Mesendoderm (in vitro differentiated cells): ENCODE measurements at places on chromosomes 2 and 18.
A peak's percentile ranks its signal among the peaks of the same experiment; 100 is the strongest.

DNA sequence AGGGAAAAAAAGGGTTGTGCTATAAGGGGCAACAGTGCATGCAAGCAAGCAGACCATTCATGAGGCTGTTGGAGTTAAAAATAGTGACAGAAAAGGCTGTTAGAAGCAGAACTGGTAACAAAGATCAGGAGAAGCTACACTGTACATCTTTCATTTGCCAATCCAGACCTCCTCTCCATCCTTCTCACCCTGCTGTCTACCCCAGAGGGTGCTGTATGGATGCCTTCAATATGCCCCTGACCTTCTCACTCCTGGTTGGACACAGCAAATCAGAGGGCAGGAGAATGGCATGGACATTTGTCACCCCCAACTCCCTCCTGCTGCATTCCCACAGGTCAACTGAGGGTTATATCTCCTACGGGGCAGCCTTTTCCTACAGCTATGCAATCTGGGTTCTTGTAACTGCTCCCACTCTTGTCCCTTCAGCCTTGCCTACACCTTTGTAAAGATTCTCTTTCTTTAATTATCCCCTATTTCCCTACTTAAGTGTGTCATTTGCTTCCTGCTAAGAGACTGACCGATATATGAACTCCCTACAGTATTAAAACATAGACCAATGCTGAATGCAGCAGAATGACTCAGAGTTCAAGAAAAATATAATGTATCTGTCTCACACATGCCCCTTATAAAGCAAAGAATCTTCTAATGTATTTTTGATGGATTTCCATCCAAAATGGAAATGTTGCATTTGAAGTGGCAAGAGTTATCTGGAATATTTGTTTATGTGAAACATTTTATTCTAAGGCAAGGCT is 169.2 kb upstream of the NCKAP5 start:
- no peaks in the 10 kb centered on the region for H3K36me3 ChIP-seq
- no peaks in the 10 kb centered on the region for H3K4me1 ChIP-seq
- H3K27me3 ChIP-seq, result no peaks in the 10 kb centered on the region
- DNase-seq, result no peak

DNA sequence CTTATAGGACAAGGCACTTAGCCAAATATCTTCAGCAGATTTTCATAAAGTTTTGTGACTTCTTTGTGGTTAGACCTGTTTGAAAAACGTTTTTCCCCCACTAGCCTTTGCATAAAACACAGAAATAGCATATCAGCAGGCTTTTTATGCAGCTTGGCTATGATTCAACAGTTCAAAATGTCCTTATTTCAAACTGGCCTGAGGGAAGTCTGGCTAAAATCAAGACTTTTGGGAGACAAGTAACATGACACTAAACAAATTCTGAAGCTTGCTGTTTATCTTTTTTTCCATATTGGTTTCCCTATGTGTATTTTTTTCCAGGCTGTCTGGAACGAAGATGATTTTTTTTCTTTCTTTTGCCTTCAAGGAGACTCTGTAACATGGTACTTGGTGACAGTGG is 95.1 kb upstream of the L3MBTL4 start:
- no peaks in the 10 kb centered on the region for H3K4me1 ChIP-seq
- no peaks in the 10 kb centered on the region for H3K36me3 ChIP-seq
- H3K27me3 ChIP-seq, result no peaks in the 10 kb centered on the region
- DNase-seq, result peak; percentile 14
- no peak overlapping the region for H3K4me3 ChIP-seq

DNA sequence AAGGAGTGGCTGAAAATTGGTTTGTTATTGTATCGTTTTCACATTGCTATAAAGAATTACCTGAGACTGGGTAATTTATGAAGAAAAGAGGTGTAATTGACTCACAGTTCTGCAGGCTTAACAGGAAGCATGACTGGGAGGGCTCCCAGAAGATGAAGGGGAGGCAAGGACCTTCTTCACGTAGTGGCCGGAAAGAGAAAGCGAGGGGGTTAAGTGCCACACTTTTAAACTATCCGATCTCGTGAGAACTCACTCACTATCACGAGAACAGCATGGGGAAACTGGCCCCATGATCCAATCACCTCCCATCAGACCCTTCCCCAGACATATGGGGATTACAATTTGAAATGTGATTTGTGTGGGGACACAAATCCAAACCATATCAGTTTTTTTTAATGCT is 81.6 kb downstream of the FBXO15 start:
- H3K4me1 ChIP-seq, result no peaks in the 10 kb centered on the region
- no peak overlapping the region for H3K27ac ChIP-seq
- H3K36me3 ChIP-seq, result no peaks in the 10 kb centered on the region
- H3K4me3 ChIP-seq, result no peak overlapping the region
- DNase-seq, result peak; percentile 39

DNA sequence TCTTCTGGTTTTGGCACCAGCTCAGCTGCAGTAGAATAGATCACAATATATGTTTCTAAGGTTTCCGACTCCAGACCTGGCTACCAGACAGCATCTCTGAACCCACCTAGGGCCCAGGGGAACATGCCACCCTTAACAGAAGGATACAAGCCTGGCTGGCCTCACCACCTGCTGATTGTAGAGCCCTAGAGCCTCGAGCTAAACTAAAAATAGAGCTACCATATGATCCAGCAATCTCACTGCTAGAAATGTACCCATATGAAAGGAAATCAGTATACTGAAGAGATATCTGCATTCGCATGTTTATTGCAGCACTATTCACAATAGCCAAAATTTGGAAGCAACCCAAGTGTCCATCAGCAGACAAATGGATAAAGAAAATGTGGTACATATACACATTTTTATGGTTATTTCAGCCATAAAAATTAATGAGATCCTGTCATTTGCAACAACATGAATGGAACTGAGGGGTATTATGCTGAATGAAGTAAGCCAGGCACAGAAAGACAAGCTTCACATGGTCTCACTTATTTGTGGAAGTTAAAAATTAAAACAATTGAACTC is 242.4 kb upstream of the SLC39A10 start:
- no peaks in the 10 kb centered on the region for H3K27me3 ChIP-seq
- H3K4me3 ChIP-seq, result no peak overlapping the region
- DNase-seq, result no peak
- H3K4me1 ChIP-seq, result no peaks in the 10 kb centered on the region
- no peaks in the 10 kb centered on the region for H3K36me3 ChIP-seq

- H3K36me3 ChIP-seq, result peaks cover 13% of the 10 kb centered on the region
- no peaks in the 10 kb centered on the region for H3K27me3 ChIP-seq
- no peak overlapping the region for H3K27ac ChIP-seq
- no peak overlapping the region for H3K4me3 ChIP-seq
- DNase-seq, result no peak
These were observed 33.0 kb downstream of the KCTD18 start for GRCh38 chr2:200476836-200477235.

DNA sequence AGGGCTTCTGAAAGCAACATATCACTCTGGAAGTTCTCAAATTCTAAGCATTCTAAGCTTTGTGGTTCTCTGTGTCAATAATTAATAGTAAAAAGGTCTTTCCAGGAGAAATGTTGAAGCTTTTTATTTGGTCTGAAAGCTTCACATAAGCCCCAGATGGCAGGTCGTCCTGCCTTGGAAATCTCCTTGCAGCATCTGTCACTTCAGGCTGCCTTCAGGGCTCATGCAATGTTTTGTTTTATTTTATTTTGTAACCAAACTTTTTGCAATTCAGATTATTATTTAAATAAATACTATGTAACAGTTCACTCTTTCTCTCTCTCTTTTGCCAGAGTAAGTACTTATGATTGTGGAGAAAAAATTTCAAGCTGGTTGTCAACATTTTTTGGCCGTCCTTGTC is 46.7 kb upstream of the FHOD3 start:
- H3K27ac ChIP-seq, result no peak overlapping the region
- no peaks in the 10 kb centered on the region for H3K27me3 ChIP-seq
- no peaks in the 10 kb centered on the region for H3K36me3 ChIP-seq
- no peak for DNase-seq

GRCh38 chr2:169910109-169910799 is 83.0 kb downstream of the UBR3 start:
- no peak overlapping the region for H3K4me3 ChIP-seq
- no peaks in the 10 kb centered on the region for H3K27me3 ChIP-seq
- no peaks in the 10 kb centered on the region for H3K4me1 ChIP-seq
- DNase-seq, result peak; percentile 56
- no peak overlapping the region for H3K27ac ChIP-seq

DNA sequence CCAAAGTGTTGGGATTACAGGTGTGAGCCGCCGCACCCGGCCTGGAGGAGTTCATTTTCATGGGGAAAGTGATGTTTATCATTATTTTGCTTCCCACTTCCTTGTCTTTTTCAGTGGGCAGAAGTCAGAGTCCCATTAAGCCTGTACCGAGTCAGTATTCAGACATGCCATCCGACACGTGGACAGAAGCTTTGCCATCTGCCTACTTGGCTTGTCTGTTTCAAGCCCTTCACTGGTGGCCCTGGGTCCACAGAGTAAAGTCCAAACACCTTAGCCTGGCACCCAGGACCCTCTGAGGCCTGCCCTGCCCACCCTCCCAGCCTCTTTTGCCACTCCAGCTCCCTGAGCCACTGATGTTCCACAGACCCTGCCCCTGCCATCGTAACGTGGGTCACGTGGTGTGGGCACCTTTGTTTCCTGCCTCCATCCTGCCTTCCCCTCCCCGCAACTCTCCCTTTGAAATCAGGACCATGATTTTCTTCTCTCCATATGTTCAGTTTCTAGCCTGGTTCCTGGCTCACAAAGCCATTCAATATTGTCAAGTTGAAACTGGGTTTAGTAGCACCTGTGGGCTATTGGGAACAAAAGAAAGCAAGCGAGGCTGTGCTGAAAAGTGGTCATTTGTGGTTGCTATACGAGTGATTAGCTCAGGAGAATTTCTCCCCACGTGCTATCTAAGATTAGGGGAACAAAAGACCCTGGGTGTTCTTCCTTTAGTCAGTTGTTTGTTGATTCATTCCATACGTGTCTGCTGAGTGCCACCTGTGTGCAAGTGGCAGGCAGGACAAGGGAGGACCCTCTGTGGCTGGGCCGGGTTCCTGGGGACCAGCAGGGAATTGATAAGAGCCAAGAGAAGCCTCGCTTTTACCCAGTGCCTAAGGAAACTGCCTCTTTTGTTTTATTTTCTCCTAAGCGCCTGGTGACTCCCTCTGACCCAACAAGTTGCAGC is 5.1 kb upstream of the ODC1 start:
- peak; percentile 54 for DNase-seq
- no peak overlapping the region for H3K4me3 ChIP-seq
- H3K4me1 ChIP-seq, result peaks cover 3% of the 10 kb centered on the region
- H3K27ac ChIP-seq, result no peak overlapping the region

DNA sequence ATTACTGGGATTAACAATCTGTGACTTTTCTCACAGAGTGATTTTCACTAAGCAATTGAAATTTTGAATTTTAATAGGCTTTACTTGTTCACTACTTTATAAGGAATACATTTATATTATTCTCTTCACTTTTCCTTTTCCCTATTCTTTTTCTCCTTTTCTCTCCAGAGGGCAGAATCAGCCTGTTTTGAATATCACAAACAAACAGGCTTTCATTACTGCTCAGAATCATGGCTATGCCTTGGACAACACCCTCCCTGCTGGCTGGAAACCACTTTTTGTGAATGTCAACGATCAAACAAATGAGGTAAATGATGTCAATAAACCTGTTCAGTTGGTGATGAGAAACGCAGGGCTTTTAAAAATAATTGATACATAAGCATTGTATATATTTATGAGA is 35.3 kb downstream of the CPS1 start:
- DNase-seq, result no peak
- no peaks in the 10 kb centered on the region for H3K36me3 ChIP-seq
- H3K4me3 ChIP-seq, result no peak overlapping the region

DNA sequence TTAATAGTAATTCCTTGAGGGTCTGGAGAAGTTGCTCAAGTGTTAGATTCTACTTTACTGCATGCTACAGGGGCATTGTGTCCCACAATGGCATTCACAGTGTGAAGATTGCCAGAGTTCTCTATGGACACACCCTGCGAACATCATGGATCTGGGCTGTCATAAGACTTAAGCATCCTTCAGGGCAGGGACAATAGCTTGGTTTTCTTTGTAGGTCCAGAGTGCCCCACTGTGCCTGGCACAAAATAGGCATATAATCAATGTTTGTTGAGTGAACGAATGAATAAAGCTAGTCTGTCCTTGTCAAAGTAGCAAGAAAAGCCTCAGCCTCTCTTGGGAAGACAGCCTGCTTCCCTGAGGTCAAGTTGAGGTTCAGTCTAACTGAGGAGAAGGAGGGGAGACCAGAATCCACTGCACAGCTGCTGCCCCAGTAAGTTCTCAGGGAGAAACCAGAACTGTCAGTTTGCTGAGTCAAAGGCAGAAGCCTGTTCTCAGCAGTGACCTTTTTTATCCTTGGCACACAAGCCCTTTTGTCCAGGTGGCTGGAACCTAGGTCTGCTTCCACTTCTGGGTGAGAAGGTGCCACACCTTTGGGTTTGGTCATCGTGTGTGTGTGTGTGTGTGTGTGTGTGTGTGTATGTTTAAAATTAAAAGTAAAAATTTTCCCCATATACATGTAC is 15.0 kb downstream of the INPP4A start:
- no peak for DNase-seq
- H3K36me3 ChIP-seq, result no peaks in the 10 kb centered on the region
- peaks cover 14% of the 10 kb centered on the region for H3K4me1 ChIP-seq
- H3K27ac ChIP-seq, result no peak overlapping the region
- H3K27me3 ChIP-seq, result no peaks in the 10 kb centered on the region

DNA sequence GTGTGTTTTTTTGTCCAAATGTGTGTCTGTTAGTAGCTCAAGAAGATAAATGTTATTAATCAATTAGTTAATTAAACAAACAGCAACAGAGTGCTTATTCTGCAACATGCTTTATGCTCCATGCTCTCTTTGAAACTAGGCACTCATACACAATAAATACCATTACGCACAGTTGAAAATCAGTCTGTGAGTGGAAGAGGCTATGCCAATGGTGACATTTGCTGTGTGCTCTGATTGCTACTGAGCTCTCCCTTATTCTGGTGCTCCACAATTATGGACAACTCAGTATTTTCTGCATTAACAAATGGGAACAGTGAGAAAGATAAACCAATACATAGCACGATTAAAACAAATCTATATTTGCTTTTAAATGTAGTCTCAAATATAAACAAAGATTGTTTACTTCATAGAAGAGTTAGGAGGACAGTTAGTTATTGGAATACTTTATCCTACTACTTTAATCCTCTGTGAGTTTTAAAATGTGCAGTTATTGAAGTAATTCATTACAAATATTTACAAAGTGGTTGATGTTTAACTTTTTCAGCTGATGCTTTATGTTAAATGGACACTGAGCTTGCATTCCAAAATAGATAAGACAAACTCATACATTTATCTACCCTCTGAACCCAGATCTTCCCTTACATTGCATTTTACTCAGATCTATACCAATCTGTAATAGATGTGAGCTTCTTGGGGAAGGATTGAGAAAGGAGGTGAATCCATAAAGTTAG is 55.3 kb downstream of the NXPH2 start:
- no peaks in the 10 kb centered on the region for H3K27me3 ChIP-seq
- no peak overlapping the region for H3K4me3 ChIP-seq
- no peaks in the 10 kb centered on the region for H3K36me3 ChIP-seq
- H3K4me1 ChIP-seq, result no peaks in the 10 kb centered on the region
